ENCODE measurements at places on chromosomes 11 and 22.

DNA sequence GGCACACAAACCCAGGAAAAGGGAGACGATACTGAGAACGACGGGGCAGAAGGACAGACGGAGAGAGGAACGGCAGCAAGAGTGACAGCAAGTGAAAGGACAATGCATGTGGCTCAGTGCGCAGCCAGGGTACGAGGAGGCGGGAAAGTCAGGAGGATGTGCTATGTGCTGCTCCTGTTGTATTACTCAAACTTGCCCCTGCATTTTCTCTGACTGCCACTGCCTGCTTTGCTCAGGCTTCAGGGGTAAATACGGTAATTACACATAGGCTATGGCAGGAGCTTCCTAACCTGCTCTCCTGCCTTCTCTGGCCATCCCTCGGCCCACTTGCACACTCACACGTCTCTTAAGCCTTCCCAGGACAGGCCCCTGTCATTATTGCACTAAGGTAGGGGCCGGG lies 94.8 kb downstream of the FEZ1 start:
- no peak overlapping the region for H3K27ac ChIP-seq
- H3K27me3 ChIP-seq: peaks cover 17% of the 10 kb centered on the region
- no peak for DNase-seq
- H3K36me3 ChIP-seq: no peaks in the 10 kb centered on the region

GRCh38 chr11:65432100-65432650 lies 9.6 kb downstream of the NEAT1 start:
- no peak for DNase-seq
- H3K4me1 ChIP-seq: peaks cover 97% of the 10 kb centered on the region
- peak overlapping the region; percentile 91 for H3K4me3 ChIP-seq

DNA sequence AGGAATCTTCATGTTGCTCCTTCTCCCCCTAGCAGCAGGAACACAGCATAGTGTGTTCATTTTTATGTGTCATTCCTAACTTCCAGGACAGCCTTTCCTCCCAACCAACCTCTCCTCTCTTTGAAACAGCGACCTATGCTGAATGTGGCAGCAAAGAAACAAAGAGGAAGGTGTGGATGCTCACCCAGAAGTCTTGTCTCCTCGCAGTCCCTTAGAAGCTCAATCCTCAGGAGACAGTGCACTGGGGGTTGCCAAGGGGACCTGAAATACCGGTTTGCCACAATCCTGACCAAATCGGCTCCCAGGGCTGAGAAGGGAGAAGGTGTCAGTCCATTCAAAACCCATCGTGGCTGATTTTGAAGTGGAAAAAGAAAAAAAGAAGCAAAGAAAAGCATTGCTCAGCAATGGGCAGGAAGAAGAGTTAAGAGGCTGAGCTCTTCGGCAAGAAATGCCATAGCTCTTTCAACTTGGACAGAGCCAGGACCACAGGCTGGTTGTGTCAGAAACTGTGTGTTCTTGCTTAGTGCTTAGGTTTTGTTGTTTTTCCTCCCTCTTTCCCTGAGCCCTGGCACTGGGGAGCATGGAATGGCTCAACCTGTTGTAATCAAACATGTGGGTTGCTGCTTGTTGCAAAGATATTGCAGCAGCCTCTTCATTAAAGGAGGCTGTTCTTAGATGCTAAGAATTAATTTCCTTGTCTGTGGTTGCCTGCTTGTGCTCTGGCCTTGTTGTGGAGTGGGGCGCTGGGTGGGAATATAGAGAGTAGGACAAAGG lies 30.4 kb upstream of the TENM4 start:
- no peak overlapping the region for H3K27ac ChIP-seq
- DNase-seq: no peak
- H3K4me1 ChIP-seq: no peaks in the 10 kb centered on the region
- H3K36me3 ChIP-seq: no peaks in the 10 kb centered on the region
- H3K4me3 ChIP-seq: no peak overlapping the region
- no peaks in the 10 kb centered on the region for H3K27me3 ChIP-seq

- H3K27me3 ChIP-seq: no peaks in the 10 kb centered on the region
- DNase-seq: no peak
- H3K4me3 ChIP-seq: no peak overlapping the region
- no peak overlapping the region for H3K27ac ChIP-seq
- no peaks in the 10 kb centered on the region for H3K4me1 ChIP-seq
- H3K36me3 ChIP-seq: no peaks in the 10 kb centered on the region
These were observed 43.4 kb upstream of the GLYAT start for GRCh38 chr11:58775066-58775708.

- peak overlapping the region; percentile 61 for H3K4me3 ChIP-seq
- peaks cover 80% of the 10 kb centered on the region for H3K27me3 ChIP-seq
- peaks cover 35% of the 10 kb centered on the region for H3K4me1 ChIP-seq
- no peaks in the 10 kb centered on the region for H3K36me3 ChIP-seq
- peak overlapping the region; percentile 24 for H3K27ac ChIP-seq
- no peak for DNase-seq
These were observed 4.3 kb upstream of the GP1BB start for GRCh38 chr22:19719050-19719482.

GRCh38 chr11:130241713-130242112 lies 73.0 kb downstream of the ZBTB44 start:
- peaks cover 11% of the 10 kb centered on the region for H3K4me1 ChIP-seq
- H3K4me3 ChIP-seq: no peak overlapping the region
- H3K36me3 ChIP-seq: peaks cover 26% of the 10 kb centered on the region
- no peaks in the 10 kb centered on the region for H3K27me3 ChIP-seq
- DNase-seq: no peak
- H3K27ac ChIP-seq: no peak overlapping the region

DNA sequence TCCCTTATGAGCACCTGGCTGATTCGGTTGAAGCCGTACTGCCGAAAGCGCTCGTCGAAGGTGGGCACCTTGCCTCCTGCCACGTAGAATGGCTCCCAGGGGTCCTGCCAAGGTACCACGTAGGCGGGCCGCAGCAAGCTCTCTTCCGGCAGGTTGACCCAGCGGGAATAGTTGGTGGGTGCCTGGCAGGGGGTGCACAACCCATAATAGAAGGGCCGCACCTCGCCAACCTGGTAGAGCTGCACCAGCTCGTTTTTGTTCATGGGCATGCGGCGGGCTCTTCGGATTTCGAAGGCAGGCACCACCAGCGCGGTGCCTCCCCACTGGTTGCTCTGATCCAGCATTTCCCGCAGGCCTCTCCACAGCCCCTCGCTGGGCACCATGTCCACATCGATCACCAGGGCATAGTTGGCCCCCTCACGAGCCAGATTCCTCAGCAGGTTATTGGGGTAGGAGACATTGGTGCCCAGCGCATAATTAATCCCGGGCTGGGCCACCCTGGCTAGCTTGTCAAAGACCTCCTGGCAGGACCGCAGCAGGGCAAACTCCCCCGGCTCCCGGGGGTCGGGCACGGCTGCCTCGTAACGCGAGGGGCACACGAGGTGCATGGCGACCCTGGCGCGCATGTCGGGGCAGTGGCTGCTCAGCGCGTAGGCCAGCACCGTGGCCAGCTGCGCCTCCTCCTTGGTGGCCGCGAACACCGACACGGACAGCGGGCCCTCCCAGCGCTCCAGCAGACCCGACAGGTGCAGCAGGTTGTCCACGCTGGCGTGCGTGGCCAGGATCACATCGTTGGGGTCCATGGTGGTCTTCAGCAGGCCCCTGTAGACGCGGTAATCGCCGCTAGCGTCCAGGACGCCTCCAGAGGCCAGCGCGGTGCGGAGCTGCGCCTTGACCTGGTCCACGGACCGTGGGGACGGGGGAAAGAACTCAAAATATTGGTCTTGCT lies 679 bp downstream of the B4GAT1 start:
- peaks cover 10% of the 10 kb centered on the region for H3K36me3 ChIP-seq
- H3K27me3 ChIP-seq: no peaks in the 10 kb centered on the region
- H3K4me1 ChIP-seq: peaks cover 39% of the 10 kb centered on the region
- H3K27ac ChIP-seq: peak overlapping the region; percentile 89

DNA sequence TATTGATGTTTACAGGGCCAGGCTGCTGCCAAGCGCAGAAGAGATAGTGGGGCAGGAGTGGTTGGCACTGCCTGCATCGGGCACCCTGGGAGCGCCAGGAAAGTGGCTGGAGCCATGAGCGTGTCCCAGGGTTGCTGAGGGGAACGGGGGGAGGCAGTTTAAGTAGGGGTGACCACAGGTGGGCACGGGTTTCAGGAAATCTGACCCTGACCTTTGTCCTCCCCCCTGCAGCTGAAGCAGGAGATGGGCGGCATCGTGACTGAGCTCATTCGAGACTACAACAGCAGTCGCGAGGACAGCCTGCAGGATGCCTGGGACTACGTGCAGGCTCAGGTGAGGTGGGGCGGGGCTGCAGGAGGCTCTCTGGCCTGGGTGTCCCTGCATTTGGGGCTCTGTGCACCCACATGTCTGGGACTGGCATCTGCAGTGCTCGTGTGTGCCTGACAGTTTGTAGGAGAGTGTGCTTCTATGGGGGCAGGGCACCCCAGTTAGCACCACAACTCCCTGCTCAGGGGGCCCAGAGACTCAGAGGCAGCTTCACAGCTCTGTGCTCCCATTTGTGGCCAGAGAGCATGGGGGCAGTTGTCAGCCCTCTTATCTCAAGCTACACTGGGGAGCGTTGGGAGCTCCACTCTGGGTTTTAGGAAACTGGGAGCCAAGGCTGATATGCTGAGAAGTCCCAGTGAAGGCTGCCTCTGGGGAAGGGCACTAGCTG lies 49.7 kb downstream of the CD82 start:
- H3K4me3 ChIP-seq: no peak overlapping the region
- peaks cover 50% of the 10 kb centered on the region for H3K36me3 ChIP-seq
- DNase-seq: peak; percentile 20
- H3K27me3 ChIP-seq: no peaks in the 10 kb centered on the region
- H3K4me1 ChIP-seq: peaks cover 23% of the 10 kb centered on the region

Data from lower lobe of right lung (tissue), 2 donors.